ENCODE measurements at places on chromosomes 4 and X.

DNA sequence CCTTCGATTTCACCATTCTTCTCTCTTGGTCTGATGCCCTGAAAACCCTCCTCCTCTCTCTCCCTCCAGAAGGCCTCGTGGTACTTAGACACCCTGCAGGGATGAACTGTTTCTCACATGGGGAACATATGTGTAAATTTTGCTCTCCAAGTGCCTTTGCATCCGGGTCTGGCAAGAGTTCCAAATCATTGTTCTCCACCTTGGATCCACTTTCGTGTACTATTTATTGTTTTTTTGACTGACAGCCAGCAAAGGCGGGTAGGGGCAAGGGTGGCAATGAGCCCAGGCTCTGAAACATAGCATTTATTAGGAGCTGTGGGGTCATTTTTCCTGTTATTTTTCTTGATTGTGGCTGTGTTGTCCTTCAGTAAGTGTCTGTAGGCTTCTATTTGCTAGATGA, 81.7 kb downstream of the RTL5 start:
- no peak for DNase-seq

DNA sequence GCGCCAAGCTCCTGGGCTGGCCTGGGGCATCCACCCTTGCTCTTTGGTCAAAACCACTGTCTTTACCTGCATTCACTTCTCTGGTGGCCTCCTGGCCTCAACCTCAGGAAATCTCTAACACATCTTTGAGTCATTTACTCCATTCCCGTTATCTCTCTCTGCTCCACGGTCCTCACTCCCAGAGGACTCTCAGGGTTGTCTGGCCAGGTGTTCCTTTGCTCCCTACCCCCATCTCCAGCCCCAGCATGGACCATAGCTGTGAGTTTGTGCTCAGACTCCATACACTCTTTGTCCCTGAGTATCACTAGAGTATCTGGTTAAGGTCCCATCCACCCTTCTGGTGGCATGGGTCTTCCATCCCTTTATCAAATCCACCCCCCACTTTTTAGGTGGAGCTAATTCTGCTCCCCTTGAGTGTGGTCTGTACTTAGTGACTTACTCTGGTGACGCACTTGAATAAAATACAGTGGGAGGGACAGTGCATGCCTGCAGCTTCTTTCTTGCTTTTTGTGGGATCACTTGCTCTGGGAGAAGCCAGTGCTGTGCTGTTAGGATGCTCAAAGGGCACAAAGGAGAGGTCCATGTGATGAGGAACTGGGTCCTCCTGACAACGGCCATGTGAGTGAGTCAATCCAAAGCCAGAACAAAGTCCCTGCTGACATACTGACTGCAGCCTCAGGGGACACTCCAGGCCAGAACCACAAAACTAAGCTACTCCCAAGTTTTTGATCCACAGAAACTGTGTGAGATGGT, 44.3 kb downstream of the IGFBP7 start:
- no peak for DNase-seq

- DNase-seq, result no peak
Measured at GRCh38 chr4:11470438-11471045, 41.8 kb upstream of the HS3ST1 start.

DNA sequence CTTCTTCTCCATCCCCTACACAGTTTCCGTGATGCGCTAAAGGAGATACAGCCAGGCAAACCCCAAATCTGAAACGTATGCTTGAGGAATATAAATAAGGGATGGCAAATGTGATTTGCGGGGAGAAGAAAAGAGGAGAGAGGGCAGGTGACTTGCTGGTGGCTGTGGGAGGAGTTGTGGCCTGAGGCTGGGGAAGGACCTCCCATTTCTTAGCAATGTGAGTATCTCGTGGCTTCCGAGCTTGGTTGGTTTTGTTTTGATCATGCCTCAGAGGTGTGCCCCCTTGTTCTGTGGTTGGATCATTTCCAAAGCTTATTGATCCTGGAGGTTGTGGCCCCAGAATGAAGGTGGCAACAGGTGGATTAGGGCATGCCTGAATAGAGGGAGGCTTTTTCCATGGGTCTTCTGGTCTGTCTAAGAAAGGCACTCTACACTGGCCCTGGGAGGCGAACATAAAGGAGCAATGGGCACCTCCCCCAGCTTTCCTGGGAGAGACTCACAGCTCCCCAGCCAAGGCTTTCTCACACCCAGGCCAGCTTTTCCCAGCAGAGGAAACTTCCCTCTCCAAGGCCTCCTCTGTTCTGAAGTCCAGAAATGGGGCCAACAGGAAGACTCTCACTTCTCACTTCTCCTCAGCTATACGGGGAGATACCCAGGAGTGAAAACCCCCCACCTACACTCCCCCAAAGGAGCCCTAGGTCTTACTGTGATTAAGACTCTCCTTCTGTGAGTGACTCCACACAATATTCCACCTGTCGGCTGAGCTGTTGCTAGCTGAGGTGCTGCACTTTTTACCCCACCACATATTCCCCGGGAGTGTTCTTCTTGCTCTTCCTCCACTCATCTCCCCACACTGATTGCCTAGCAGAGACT, 40.0 kb downstream of the C4orf51 start:
- no peak for DNase-seq

DNA sequence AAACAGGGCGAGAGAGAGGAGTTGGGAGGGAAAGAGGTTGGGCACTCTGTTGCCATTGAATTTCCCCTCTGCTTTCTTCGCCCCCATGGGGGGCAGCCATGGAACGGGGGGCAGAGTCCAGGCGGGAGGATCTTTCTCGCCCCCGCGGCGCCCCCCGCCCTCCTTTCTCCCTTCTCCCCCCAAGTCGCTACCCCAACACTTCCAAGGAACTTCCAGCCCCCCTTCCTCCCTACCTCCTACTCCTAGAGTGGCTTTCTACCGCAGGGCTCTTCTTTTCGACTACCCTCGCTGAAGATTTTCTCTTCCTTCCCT, 594 bp upstream of the STAG2 start:
- no peak for DNase-seq

DNA sequence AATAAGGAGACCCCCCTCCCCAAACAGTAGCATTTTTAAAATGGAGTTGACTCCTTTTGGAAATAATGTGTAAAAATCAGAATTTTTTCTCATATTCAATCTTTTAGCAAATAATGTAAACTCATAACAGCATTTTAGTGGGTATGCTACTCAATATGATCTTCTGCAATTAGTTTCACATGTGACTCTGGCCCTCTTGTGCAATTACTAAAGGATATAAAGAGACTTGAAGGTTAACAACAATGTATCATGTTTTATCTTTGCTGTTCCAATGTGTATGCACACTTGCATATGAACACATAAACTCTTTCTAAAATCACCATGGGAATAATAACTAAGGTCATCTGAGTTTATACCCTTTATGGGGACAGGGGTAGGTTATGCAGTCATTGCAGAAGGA, 39.9 kb upstream of the RXFP1 start:
- no peak for DNase-seq

- no peak for DNase-seq
Measured at GRCh38 chr4:155353923-155354540, 22.7 kb downstream of the MAP9 start.

DNA sequence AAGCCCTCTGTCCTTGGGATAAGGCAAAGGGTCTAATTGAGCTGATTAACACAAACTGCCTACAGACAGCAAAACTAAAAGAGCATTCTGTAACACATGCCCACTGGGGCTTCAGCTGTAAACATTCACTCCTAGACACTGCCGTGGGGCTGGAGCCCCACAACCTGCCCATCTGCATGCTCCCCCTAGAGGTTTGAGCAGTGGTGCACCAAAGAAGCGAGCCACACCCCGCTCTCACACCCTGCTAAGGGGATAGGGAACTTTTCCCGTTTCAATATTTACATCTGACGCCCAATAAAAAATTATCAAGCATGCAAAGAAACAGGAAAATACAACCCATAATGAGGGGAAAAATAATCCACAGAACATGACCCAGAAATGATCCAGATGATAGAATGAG, 46.9 kb upstream of the HSD17B10 start:
- DNase-seq, result no peak

DNA sequence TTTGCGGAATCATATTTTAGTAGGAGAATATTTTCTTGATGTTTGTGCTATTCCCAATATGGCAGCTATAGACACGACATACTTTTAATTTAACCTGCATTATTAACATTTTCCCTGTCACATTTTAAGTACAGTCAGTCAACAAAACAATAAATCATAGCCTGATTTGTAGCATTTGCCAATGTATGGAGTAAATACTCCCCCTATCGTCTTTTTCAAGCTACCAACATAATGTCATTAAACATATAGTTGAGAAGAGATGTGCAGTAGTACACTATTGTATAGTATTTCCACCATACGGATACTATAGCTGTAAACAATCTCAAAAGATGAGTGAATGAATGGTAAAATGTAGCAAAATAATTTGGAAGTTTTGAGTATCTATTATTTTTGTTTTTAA, 303.7 kb upstream of the MAGEB2 start:
- no peak for DNase-seq

GRCh38 chr4:43238585-43238984, 346.1 kb downstream of the GRXCR1 start:
- DNase-seq, result no peak

DNA sequence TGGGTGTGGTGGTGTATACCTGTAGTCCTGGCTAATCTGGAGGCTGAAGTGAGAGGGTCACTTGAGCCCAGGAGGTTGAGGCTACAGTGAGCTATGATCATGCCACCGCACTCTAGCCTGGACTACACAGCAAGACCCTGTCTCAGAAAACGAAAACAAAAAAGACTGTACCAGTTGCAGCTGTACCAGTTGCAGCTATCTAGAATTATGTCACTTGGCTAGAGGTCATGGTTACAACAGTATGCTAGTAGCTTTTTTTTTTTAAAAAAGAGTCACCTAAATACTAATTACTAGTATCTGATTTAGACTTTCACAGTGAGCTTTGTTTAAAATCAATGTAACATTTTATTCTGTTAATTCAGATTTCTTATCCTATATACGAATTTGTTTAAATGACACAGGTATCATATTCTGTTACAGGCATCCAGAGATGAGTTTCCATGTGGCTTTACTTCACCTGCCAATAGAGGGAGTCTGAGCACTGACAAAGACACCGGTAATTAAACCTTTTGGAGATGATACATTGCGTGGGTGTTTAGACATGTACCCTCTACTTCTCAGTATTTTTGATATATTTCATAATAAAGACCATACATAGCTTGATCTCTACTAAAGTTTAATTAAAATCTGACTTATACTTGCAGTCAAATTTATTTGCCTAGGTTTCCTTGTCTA, 100.2 kb upstream of the IL13RA1 start:
- DNase-seq, result no peak

DNA sequence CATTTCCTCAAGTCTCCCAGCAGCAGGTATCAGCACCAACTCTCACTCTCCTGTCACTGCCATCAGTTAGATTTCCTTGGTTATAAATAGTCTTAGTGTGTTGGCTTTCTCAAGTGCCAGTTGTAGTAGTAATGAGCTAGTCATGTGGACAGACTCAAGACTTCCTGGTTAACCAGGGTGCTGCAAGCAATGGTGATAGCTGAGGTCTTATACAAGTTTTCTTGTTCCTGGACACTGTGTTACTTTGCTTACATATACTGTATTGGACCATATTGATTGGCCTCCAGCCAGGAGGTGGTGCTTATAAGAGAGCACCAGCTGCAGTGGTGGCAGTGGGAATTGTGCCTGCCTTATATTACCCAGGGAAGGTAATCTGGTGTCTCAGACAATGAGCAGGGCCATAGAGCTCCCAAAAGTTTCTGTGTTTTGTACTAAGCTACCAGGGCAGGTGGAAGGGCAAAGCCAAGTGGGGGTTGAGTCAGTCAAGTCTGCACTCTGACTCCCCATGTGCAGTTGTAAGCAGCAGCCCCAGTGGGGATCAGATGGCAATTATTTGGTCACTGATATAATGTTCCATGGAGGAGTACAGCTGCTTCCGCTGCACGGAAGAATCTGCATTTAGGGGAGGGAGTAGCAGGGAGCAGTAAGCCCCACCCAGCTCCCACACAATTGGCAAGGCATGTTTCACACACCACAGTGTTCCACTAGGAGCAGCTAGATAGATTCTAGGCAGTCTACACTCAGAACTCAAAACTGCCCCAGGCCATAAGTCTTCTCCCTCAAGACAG, 24.1 kb upstream of the ZDHHC15 start:
- no peak for DNase-seq

GRCh38 chr4:80963051-80963450, 67.5 kb upstream of the BMP3 start:
- DNase-seq, result no peak

- no peak for DNase-seq
Measured at GRCh38 chr4:189049682-189050081, 891.0 kb upstream of the FRG1 start.

- no peak for DNase-seq
Measured at GRCh38 chrX:31747411-31747810, 675.6 kb upstream of the FTHL17 start.

GRCh38 chr4:184375027-184375426, 99.3 kb downstream of the IRF2 start:
- no peak for DNase-seq

- no peak for DNase-seq
Measured at GRCh38 chrX:83658731-83659130, 150.6 kb downstream of the POU3F4 start.

- no peak for DNase-seq
Measured at GRCh38 chrX:29039501-29039900, 452.3 kb downstream of the IL1RAPL1 start.

GRCh38 chr4:10045481-10045880, 24.2 kb upstream of the SLC2A9 start:
- no peak for DNase-seq

- no peak for DNase-seq
Measured at GRCh38 chrX:81174286-81174685, 27.4 kb downstream of the HMGN5 start.

GRCh38 chr4:156799121-156799589, 172.4 kb downstream of the PDGFC start:
- no peak for DNase-seq

DNA sequence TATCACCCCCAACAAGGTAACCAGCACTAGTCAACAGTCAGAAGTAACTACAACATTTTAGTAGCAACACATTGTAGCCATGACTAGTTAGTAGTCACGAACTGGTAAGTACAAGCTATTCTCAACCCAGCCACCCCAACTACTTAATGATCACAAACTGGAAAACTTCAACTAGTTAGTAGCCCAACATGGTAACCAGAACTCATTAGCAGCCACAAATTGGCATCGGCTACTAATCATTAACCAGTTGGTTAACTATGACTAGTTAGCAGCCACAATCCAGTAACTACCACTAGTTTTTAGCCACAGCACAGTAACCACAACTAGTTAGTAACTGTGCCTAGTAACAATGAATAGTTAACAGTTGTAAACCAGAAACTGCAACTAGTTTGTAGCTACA, 385.1 kb upstream of the CXorf51B start:
- DNase-seq, result no peak

DNA sequence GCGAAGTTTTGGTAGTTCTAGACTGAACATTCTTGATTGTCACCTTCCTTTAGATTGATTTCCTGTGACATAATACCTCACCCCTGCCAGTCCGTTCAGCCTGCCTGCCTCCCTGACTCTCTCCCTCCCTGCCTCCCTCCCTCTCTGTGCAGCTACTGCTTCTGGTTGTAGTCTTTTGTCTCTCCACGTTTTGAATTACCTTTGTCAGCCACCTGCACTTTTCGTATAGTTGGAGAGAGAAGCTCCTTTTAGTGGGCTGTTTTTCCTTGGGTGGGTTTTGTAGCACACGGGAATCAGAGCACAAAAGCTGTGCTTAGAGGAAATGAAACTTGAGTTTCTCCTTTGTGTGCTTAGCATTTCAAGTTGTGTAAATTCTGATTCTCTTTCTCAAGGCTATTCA, 32.6 kb upstream of the MSMO1 start:
- DNase-seq, result no peak
